ENCODE measurements at places on chromosomes 2 and 18. TPM values are rescaled to one million over a fixed set of nuclear protein-coding genes. Genes with fewer than 3 reads are reported as not detected.

Gene TMEM185B
- total RNA-seq, result 23.8 TPM

Gene SERPINB10
- 1.5 TPM for total RNA-seq

Gene RNF149
- total RNA-seq, result 15.4 TPM

Gene MCM6
- 18.5 TPM for total RNA-seq

Gene MALL
- 0.34 TPM for total RNA-seq

Gene MC2R
- total RNA-seq, result not detected

Gene UGT1A5
- 0.34 TPM for total RNA-seq

Gene REEP1
- 4.1 TPM for total RNA-seq

Gene DHRS9
- 0.39 TPM for total RNA-seq

Gene WNT6
- total RNA-seq, result not detected

Gene EPHA4
- total RNA-seq, result 5.1 TPM

Gene TEKT4
- total RNA-seq, result not detected

Gene NAGK
- total RNA-seq, result 65.8 TPM

Gene LYPD6B
- total RNA-seq, result 8.0 TPM

Gene RTP5
- not detected for total RNA-seq

Gene LIPG
- total RNA-seq, result 32.6 TPM

Measured in Daoy (cell line).